ENCODE measurements at places on chromosomes 5 and 9. TPM values are rescaled to one million over a fixed set of nuclear protein-coding genes. Genes with fewer than 3 reads are reported as not detected.
A peak's percentile ranks its signal among the peaks of the same experiment; 100 is the strongest.

DNA sequence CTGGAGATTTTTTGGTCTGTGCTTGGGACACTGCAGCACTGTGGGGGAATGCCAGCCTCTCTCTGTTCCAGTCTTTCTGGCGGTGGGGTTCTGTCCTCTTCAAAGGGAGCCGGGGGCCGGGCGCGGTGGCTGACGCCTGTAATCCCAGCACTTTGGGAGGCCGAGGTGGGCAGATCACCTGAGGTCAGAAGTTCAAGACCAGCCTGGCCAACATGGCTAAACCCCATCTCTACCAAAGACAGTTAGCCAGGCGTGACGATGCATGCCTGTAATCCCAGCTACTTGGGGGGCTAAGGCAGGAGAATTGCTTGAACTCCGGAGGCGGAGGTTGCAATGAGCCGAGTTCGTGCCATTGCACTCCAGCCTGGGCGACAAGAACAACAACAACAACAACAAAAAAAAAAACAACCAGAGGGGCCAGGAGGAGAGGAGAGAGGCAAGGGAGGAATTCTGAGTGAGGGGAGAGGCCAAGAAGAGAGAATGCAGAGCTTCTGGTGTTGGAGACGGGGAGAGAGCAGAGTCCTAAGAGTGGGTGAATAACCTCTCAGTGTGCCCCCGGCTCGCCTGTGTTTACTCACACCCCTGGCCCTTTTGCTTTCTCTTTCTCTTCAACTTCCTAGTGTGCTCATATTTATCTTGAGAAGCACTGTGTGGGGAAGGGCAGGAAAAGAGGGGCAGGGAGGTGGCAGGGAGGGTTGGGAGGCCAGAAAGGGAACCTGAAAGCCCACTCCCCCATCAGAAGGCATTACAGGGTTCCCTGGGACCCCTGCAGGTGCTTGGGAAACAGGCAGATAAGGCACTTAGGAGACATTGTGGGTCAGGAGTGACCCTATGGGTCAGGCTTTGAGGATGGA, 3.2 kb upstream of the SET start:
- no peak for DNase-seq

DNA sequence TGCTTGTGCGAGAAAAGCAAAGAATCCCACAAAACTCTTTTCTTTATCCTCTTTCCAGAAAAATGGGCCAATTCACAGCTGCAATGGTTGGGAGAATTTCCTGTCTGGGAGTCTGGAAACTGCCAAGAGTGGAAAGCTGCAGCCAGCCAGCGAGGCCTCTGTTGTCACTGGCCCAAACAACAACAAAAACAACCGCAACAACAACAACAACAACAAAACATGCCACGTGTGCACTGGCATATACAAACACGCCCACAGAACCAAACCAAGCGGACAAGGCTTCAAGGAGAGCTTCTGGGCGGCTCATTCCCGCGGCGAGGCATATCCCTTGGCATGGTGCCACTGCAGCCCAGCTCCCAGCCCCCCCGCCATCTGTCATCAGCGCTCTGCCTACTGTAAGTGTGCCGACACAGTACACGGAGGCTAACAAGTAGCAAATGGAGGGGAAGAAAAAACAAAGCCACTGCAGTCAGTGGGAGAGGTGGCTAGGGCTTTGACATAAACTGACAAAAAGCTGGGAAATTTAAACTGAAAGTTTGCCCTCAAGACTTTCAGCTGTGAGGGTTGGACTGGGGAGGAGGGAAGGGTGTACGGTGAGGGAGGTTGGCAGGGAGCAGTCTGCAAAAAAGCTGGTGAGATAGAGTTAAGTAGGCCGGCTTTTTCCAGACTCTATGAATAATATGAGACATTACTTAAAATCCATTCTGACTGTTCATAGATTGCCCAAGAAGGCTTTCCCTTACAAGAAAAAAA, 165.0 kb upstream of the ZNF462 start:
- DNase-seq: peak; percentile 45

GRCh38 chr5:181198905-181199519, 6.0 kb downstream of the TRIM7 start:
- DNase-seq: no peak

The CDH6 gene
- polyA plus RNA-seq: 49.5 TPM

The ZDHHC11 gene
- 9.9 TPM for polyA plus RNA-seq
